NK-92 treated with Interleukin-12 subunit alpha and Interleukin-12 subunit beta, amount 100 ng/mL, for 24 hours (cell line): ENCODE measurements at places on chromosomes 5 and 9.

- no peak for DNase-seq
Measured at GRCh38 chr5:96004087-96004486, 42.4 kb upstream of the ELL2 start.

- no peak for DNase-seq
Measured at GRCh38 chr9:15349892-15350761, 43.1 kb upstream of the TTC39B start.

- no peak for DNase-seq
Measured at GRCh38 chr9:18459962-18460584, 13.9 kb upstream of the ADAMTSL1 start.

GRCh38 chr9:135524130-135524861, 3.1 kb downstream of the LCN1 start:
- DNase-seq = no peak

- no peak for DNase-seq
Measured at GRCh38 chr5:133665571-133665970, 53.2 kb upstream of the FSTL4 start.

DNA sequence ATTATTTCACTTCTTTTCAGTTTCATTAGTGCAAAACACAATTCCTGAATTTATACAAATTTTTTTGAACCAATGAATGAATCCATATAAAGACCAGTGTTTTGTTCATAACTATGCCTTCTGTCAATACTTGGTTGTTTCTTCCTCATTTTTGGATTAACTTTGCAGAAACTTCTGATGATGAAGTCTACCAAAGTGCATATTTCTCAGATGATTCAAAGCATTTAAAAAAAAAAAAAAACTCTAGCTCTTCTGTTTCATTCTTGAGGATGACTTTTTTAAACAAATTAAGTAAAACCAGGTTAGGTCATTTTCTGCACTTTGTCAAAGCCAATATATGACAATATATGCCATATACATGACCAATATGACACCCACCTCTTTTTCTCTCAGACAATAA, 92.6 kb downstream of the CHSY3 start:
- no peak for DNase-seq

GRCh38 chr9:88574953-88575352, 40.0 kb downstream of the NXNL2 start:
- DNase-seq = no peak

DNA sequence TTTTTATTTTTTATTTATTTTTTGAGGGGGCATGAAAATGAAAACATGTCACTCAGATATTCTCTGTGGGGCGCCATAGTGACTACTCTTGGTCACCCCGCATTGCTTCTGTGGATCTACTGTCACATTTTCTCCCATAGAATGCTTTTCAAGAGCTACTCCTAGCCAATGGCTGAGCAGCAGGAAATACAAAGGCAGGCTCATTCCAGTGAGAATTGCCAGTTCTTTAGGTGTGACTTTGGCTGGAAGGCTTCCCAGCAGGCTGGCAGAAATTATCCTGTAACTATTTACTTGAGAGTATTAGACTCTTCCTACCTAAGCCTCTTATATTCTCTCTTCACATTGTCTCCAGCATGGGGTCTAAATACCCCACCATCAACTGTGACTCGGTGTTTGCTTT, 21.0 kb upstream of the PTPRD start:
- DNase-seq = no peak

GRCh38 chr9:95273369-95274022, 44.0 kb downstream of the FANCC start:
- DNase-seq = no peak

GRCh38 chr5:115409094-115409493, 112.6 kb upstream of the CCDC112 start:
- DNase-seq = no peak

DNA sequence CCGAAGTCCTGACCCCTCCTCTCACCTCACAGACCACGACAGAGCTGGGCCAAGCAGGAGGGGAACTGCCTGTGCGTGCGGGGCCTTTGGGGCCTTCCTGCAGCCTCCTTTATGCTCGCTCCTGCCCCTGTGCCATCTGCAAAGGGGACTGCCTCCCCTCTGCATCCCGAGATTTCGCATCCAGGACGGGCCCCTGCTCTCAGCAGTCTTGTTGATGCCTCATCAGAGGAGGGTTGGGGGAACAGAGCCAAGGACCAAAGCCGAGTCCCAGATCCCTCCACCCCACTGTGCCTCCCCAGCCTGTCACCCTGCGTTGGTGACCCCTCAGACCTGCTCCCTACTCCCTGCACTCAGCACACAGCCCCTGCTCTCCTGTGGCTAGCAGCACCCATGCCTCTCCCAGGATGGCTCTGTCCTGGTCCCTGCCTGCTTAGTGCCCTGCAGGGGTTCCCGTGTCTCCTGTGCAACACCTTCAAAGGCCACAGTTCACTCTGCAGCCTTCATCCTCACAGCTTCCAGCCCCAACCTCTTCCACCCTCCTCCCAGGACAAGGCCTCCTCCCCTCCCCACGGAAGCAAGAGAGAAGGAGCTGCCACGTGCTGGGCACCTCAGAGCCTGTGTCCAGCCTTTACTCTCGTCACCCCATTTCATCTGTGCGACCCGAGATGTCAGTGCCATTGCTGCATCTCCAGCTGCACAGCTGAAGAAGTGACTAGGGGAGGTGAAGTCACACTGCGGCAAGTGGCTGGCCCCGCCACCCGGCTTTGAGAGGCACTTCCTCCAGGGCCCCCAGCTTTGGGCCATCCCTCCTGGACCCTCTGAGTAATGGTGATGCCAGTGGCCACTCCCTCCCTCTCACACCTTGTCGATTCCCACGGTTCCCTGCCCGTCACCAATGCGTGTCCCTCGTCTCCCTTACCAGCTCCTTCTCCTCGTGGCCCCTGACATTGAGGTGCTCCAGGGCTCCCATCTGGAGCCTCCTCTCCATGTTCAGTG, 62.6 kb upstream of the LRRTM2 start:
- no peak for DNase-seq

GRCh38 chr5:77607324-77607723, 31.2 kb downstream of the OTP start:
- no peak for DNase-seq

- no peak for DNase-seq
Measured at GRCh38 chr5:67623078-67623477, 426.5 kb upstream of the CD180 start.

DNA sequence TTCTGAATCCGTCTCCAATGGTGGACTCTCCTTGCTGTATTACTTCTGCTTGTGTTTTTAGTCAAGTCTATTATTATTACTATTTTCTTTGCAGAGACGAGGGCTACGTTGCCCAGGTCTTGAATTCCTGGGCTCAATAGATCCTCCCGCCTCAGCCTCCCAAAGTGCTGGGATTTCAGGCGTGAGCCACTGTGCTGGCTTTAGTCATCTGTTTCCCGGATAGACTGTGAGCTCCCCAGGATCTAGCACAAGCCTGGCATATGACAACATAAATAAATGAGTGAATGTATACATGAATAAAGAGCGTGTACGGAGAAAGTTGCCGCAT, 439 bp upstream of the DDX46 start:
- DNase-seq = no peak

GRCh38 chr5:56313004-56313531, 79.9 kb upstream of the ANKRD55 start:
- DNase-seq = no peak

DNA sequence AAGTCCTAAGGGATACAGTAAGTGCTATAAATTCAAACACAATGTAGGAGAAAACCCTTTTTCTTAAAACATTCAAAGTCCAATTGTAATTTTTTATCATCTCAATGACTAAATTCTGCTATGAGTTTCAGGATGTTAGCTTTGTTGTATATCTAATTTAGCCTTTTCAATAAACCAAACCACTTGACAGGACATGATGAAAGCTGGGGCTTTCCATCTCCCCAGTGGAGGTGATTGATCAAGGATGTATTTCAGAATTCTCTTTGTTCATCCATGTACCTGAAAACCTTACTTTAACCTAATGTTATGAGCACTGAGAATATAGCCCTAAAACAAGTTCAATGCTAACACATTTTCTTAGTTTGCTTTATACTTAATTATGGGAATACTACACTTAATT, 639.0 kb upstream of the ITGA1 start:
- DNase-seq = no peak

DNA sequence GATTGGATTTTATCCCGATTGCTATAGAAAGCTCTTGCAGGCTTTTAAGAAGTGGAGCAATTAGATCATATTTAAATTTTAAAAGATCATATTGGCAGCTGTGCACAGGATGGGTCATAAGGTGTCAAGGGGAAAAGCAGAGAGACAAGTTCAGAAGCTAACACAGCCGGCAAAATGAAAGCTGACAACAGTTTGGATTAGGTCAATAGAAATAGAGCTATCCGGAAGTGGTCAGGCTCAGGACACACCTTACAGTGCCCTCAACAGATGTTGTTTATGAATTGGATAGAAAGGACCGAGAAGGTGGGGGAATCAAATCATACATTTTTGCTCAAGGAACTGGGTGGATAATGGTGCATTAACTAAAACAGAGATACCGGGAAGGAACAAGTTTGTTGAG, 46.3 kb upstream of the MARCHF11 start:
- no peak for DNase-seq

GRCh38 chr5:176132471-176133288, 105.5 kb upstream of the SIMC1 start:
- DNase-seq = no peak

DNA sequence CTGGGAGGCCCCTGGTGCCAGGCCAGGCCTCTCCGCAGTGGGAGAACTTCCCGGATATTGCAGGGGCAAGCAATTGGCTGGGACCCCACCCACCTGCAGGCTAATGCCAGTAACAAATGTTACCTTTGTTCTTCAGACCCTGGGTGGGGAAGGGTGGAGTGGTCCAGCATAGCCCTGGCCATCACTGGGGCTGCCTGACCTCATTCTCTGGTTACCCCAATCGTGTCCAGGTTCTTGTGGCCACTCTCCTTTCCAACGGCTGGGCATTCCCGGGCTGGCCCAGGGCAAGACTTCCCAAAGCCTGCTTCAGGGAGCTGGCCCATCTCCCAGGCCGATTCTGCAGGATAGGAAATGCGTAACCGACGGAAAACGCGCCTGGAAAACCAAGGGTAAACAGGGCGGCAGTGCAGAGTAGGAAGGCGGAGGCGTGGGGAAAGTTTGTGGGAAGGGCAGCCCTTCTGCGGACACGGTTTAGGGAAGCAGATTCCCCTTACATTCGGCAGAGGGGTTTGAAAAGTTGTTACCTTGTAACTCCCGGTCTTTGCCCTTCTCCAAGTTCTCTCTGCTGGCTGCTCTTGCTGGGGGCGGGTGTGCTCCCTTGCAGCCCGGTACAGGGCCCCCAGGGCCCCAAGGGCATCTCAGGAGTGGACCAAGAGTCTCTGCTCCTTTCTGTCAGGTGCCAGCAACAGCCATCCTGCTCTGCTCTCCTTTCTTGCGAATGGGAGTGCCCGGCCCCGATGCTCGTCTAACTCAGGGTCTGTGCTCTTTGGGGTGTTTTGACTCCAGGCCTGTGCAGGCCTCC, 3.5 kb downstream of the NRARP start:
- no peak for DNase-seq

GRCh38 chr5:1402611-1403255, 42.5 kb downstream of the SLC6A3 start:
- no peak for DNase-seq

DNA sequence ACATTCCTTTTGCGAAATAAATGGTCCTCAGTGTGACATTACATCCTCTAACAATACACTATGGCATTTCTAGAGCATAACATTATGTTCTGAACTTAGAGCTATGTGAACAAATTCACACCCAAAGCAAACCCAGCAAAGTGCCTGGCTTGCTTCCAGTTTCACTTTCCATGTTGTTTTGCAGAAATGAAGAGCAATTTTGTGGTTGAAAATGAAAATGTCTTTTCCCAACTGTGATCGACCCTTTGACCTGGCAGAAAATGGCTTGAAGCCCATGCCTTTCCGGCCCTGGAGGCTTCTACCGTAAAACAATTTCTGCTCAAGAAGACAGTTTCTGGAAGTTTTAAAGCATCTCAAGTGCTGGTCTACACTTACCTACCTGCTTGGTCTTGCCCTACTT, 344.7 kb upstream of the RGMB start:
- DNase-seq = no peak
